CD4-positive, alpha-beta T cell treated with Interleukin-15 for 1 hour (primary cell): ENCODE measurements at places on chromosomes 1 and 21.

DNA sequence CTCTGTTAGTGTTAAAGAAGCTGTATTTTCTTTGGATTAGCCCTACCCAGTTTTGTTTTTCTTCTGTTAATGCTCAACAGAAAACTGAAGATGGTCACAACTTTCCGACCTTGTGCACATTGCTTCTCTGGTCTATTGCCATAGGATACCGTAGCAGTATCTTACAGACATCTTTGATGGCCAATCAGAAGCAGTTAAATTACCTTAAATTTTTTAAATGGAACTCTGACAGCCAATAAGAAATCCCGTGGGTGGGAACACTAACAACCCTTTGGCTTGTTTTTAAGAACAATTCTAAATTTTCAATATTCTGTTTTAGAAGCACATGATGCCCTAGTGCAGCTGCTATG lies 17.2 kb downstream of the NFYC start:
- no peak for DNase-seq

- peak; percentile 24 for DNase-seq
Measured at GRCh38 chr1:214362188-214362882, 81.4 kb downstream of the SMYD2 start.

- DNase-seq, result no peak
Measured at GRCh38 chr1:41153750-41154274, 88.3 kb downstream of the SCMH1 start.

DNA sequence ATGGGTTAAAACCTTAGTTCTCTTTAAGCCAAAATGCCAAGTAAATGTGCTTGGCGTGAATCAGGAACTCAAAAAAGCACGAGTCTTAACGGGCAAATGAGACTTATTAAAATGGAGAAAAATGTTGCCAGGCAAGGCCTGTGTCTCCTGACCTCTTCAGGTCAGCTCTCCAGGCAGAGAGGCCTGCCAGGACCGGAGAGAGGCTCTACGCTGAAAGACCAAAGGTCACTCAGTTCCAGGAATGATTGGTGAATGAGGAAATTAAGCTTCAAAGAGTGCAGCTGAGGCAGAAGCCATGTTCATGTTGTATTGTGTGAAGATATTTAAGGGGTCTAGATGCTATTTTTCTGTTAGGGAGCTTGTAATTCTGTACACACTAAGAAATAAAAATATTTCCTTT lies 66.6 kb downstream of the SPAG17 start:
- DNase-seq, result no peak

- DNase-seq, result no peak
Measured at GRCh38 chr21:35896060-35896459, 164.3 kb downstream of the SETD4 start.

- DNase-seq, result no peak
Measured at GRCh38 chr1:184212649-184213314, 161.3 kb downstream of the TSEN15 start.

GRCh38 chr1:94265906-94266305 lies 28.5 kb upstream of the ARHGAP29 start:
- no peak for DNase-seq

DNA sequence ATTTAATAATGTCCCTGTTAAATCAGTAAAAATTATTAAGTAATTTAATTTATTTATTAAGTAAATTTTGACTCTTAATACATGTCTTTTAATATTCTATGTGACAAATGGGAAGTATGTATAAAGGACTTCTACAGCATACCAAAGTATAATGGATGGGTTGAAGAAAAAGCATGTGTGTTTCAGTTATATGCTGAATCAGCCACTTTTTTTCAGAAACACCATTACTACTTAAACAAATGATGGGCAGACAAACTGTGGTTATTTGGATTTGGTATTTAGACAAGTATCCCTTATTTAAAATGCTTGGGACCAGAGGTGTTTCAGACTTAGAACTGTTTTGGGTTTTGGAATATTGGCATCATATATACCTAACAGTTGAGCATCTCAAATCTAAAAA lies 176.3 kb upstream of the DMRTA2 start:
- no peak for DNase-seq

GRCh38 chr1:73100216-73100615 lies 817.9 kb upstream of the NEGR1 start:
- DNase-seq, result no peak

DNA sequence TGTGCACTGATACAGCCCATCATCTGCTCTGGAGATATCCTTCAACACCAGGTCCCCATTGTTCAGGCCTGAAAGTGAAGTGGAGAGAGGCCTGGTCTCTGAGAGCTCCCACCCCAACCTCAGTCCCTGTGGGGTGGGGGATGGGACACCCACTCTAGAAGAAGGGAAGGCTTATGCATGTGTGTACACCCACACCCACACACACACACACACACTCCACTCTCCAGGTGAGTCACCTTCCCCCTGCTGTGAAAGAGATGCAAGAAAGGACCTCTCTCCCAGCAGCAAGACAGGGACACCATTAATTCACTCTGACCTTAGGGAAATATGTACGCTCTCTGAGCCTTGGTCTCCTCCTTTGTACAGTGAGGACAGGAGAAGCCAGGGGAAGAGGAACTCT lies 5.9 kb downstream of the VSIG8 start:
- no peak for DNase-seq

- DNase-seq, result peak; percentile 30
Measured at GRCh38 chr1:54376430-54377039, 29.7 kb downstream of the SSBP3 start.

DNA sequence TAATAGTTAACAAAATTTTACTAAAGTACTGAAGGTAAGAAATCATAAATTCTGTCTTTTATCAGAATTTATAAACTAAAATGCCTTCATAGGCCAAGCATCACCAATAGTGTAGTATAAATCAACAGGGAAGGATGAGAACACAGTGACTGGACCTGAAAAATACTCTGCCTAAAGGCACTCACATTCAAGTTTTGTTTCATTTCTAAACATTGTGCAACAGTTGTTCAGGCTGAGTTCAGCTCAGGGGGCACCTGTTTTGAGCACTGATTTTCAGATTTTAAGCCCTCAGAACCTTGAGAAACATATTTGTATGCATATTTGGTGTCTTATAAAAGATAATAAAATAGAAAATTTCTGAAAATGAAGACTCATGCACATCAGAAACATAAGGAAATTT lies 12.4 kb downstream of the ACBD6 start:
- no peak for DNase-seq

- no peak for DNase-seq
Measured at GRCh38 chr1:115184260-115184950, 95.1 kb upstream of the TSPAN2 start.

GRCh38 chr1:218673170-218673569 lies 328.0 kb downstream of the TGFB2 start:
- DNase-seq, result no peak

DNA sequence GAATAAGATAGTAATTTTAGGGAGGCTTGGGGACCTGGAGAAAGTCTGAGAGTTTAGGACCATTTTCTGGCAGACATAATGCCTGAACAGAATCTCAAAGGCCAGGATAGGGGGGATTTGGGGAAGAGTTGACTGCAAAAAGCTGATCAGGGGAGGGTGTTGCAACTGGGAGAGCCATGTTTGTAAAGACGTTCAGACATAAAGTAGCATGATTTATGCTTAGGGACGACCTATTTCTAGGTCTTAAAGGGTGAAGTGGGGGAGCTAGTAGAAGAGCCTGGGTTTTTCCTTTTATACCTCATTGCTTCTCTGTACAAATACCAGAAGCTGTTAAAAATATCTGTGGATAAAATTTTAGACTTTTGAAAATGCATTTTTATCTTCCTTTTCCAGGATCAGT lies 51.2 kb downstream of the FNBP1L start:
- no peak for DNase-seq

GRCh38 chr1:106944721-106945120 lies 111.8 kb upstream of the PRMT6 start:
- DNase-seq, result no peak

- DNase-seq, result no peak
Measured at GRCh38 chr1:74504933-74505512, 7.4 kb downstream of the LRRC53 start.

- DNase-seq, result no peak
Measured at GRCh38 chr1:25445993-25446538, 15.4 kb downstream of the MACO1 start.

DNA sequence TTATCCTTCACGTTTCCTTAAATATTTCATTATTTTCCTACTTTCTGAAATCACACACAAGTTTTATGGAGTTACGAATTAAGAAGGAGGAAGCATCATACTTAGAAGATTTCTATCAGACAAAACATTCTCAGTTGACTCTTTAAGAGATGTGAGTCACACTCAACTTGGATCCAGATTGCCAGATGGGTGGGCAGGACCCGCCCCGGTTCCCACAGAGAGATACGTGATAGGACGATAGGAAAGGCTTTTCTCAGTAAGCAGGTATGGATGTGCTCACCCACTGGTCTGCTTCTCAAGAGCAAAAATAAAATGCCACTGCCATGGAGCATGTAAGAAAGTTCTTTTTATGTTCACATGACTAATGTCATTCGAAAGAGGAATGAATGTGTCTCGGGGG lies 392.6 kb downstream of the MRPL39 start:
- no peak for DNase-seq

- no peak for DNase-seq
Measured at GRCh38 chr1:2128189-2128901, 66.2 kb downstream of the FAAP20 start.

- no peak for DNase-seq
Measured at GRCh38 chr1:230832476-230832875, 35.8 kb downstream of the C1orf198 start.

- no peak for DNase-seq
Measured at GRCh38 chr1:78607334-78607927, 12.8 kb upstream of the IFI44L start.

DNA sequence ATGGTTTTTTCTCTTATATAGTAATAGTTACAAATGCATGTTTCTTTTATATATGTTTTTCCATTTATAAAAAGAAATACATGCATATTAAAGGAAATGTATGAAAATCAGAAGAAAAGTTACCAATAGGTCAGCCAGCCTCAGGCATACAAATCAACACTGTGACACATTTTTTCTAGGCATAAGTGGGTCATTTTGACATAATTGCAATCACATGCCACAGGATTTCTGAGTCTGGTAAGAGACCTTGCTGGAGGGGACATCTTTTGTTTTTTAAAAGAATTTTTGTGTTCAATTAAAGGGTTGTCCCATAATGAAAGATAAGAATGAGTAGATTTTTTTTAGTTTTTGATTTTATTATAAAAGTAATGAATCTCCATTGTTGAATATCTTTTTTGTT lies 473.1 kb downstream of the PCP4 start:
- no peak for DNase-seq

- no peak for DNase-seq
Measured at GRCh38 chr1:234778221-234779159, 168.5 kb upstream of the IRF2BP2 start.

GRCh38 chr1:66982561-66983260 lies 57.9 kb downstream of the MIER1 start:
- no peak for DNase-seq

- peak; percentile 34 for DNase-seq
Measured at GRCh38 chr21:33308586-33309490, 15.9 kb upstream of the IFNAR1 start.

- DNase-seq, result no peak
Measured at GRCh38 chr21:16900685-16901084, 612.2 kb upstream of the CXADR start.

- DNase-seq, result no peak
Measured at GRCh38 chr1:184214128-184214527, 162.6 kb downstream of the TSEN15 start.

DNA sequence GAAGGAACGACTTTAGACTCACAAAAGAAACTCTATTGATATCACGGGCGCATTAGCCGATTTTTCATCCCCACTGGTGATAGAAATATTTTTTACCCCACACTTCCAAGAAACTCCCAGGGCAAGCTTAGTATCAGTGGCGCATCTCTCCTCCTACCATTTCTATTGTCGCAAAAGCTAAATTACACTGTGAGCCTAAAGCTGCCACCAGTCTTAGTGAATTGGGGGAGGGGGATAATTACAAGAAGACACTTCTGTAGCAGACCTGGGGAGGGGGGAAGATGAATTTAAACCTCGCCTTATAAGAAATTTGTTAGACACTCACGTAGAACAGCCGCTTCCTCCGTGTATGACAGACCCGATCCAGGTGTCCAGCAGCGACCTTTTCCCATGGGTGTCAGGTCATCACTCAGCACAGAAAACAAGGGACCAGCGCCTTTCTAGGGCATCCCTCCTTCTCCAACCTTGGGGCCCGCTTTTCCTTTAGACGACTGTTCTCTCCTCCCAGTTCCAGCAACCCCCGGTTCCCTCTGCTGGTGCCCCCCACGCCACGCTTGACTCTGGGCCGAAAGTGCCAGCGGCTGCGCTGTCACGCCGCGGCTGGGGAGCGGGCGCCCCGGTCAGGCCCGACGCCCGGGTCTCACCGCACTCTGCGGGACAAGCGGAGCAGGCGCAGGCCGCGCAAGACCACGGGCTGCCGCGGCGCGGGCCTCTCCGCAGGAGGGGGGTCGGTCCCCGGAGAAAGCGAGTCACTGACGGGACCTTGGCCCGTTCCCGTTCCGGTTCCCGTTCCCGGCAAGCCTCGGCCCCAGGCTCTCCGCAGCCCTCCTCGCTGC lies 821 bp downstream of the PHC2 start:
- no peak for DNase-seq

DNA sequence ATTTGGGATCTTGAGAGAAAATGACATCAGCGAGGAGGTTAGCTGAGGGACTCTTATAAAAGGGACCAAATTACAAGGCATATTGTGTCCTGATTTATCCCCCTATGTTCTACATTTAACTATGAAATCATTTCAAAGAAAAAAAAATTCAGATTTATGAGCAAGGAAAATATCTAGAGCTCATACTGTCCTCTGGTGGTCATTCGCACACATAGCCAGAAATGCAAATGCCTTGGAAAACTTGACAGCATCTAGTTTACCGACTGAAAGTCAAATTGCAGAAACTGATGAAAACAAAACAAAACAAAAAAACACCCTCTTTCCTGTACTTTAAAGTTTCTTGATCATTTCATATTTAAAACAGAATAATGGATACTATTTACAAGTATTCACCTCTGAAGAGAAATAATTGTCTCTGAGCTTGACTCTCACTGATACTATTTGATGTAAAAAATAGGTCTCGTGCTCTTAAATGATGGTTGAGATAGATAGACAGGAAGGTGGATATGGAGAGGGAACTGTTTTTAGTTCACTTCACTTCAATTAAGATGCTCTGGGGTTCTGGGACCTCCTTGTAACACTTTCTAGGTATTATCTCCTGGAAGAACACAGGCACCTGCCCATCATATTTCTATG lies 253.8 kb downstream of the PCP4 start:
- no peak for DNase-seq

DNA sequence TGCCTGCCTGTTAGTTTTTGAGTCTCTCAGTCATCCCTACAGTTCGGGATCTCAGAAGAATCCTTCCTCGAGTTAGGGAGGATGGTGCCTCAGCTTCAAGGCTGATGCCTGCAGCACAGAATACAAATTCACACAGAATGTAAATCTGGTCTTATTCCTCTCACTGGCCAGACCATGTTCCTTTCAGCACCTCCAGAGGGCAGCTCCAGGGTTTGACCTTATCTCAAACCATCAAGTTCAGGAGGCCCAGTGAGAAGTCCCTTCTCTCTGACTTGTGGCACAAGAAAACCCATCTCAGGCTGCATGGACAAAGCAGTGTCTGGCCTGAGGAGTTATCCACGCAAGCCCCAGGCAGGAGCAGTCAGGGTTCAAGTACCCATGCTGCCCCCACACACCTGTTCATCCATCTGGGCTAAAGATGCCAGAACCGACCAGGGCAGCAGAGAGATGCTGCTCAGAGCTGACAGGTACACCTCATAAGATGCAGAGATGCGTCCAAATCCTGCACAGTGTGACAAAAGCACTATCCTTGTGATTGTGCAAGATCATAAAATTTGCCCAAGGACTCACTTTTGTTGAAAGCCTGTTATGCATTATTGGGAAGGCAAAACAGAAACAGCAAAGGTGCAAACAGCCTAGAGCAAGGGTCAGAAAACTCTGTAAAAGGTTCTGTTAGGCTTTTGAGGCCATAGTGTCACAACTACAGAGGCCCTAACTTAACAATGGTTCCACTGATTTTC lies 49.8 kb downstream of the BCAR3 start:
- no peak for DNase-seq
